NCI-H226 (cell line): ENCODE measurements at places on chromosomes 5 and 9.

DNA sequence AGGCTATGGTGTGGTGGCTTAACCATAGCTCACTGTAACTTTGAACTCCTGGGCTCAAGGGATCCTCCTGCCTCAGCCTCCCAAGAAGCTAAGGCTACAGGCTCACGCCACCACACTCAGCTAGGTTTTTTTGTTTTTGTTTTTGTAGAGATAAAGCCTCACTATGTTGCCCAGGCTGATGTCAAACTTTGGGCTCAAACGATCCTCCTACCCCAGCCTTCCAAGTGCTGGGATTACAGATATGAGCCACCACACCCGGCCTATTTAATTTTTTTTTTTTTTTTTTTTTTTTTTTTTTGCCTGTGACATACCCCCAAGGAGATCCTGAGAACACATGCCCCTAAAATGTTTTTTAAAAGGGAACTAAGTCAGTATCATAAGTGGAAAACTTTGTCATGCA, 10.4 kb downstream of the FUBP3 start:
- no peak for DNase-seq

- DNase-seq, result no peak
Measured at GRCh38 chr5:58902305-58902704, 319.4 kb downstream of the RAB3C start.

- DNase-seq, result no peak
Measured at GRCh38 chr5:24080046-24080445, 564.7 kb downstream of the CDH10 start.

GRCh38 chr9:105760053-105760452, 65.7 kb downstream of the TMEM38B start:
- peak; percentile 3 for DNase-seq

- DNase-seq, result peak; percentile 98
Measured at GRCh38 chr9:13942695-13943094, 371.2 kb downstream of the NFIB start.

GRCh38 chr5:39138892-39139291, 64.7 kb upstream of the RICTOR start:
- DNase-seq, result peak; percentile 63

- peak; percentile 96 for DNase-seq
Measured at GRCh38 chr5:115419846-115420585, 123.6 kb upstream of the CCDC112 start.

GRCh38 chr5:73947906-73948640, 322.1 kb downstream of the ARHGEF28 start:
- no peak for DNase-seq

GRCh38 chr5:53512539-53512938, 32.1 kb downstream of the FST start:
- no peak for DNase-seq

- DNase-seq, result peak; percentile 12
Measured at GRCh38 chr9:21715408-21715807, 87.0 kb upstream of the MTAP start.

GRCh38 chr5:102295534-102296177, 428 bp downstream of the SLCO4C1 start:
- DNase-seq, result no peak

DNA sequence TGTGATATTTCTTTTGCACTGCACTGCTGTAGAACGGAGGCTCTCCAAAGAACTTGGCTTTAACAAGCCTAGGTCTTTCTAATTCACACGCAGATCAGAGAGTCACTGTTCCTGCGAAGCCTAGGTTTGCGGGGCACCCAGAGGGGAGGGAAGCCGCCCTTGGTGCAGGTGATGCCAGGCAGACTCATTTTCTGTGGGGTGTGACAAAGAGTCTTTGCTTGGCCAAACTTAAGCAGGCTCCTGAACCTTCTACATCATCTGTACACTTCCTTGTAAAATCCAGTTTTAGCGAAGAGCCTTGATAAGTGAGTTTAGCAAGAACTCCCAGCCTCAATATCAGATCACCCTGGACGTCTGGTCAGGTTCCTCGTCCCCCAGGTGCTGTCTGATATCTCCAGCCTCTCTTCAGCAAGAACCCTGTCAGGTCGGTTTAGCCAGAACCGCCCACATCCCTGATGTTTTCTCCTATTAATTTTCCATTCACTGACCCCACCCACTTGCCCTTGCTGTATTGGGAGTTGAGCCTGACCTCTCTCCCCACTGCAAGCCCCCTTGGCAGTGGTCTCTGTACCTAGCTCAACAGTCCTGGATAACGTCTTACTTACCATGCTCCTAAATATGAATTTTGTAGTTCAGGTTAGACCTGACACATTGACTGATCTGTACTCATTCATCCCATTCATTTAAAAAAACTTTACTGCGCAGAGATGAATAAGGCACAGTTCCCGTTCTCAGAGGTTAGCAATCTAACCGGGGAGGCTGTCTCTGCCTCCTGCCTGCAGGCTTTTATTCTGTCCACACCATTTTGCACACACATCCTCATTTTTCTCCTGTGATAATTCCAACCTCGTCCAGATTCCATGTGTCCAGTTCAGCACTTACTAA, 880 bp upstream of the UBAC1 start:
- DNase-seq, result no peak

DNA sequence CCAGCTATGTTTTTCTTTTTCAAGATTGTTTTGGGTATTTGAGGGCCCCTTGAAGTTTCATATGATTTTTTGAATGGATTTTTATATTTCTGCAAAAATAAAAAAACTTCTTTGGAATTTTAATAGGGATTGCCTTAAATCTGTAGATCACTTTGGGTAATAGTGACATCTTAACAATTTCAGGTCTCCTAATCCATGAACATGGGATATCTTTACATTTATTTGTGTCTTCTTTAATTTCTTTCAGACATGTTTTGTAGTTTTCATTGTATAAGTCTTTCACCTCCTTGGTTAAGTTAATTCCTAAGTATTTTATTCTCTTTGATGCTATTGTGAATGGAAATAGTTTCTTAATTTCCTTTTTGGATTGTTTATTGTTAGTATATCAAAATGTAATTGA, 79.1 kb downstream of the PPIC start:
- DNase-seq, result no peak

GRCh38 chr9:132588098-132588497, 5.7 kb downstream of the BARHL1 start:
- DNase-seq, result no peak
